ENCODE measurements at places on chromosomes 5 and 9.

GRCh38 chr5:119435436-119436132 lies 16.7 kb upstream of the HSD17B4 start:
- peak; percentile 91 for DNase-seq

- no peak for DNase-seq
Measured at GRCh38 chr9:6134661-6135180, 80.9 kb upstream of the IL33 start.

DNA sequence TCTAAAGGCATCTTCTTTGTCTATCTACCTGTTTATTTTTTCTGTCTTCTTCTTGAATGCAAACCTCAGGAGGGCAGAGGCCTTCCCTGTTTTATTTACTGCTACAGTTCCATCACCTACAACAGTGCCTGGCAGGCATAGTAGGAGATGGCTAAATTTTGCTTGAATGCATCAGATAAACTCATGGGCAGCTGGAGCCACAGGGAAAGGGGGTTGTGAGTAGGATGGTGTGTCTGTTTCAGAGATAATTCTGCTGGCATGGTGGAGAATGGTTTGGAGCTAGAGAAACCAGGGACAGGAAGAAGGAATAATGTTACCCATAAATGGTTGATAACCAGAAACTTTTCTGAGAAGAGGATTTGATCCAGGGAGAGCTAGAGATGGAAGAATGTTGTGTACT lies 189.8 kb upstream of the BRINP1 start:
- DNase-seq: no peak

GRCh38 chr5:44536650-44537260 lies 147.5 kb upstream of the FGF10 start:
- DNase-seq: peak; percentile 39

DNA sequence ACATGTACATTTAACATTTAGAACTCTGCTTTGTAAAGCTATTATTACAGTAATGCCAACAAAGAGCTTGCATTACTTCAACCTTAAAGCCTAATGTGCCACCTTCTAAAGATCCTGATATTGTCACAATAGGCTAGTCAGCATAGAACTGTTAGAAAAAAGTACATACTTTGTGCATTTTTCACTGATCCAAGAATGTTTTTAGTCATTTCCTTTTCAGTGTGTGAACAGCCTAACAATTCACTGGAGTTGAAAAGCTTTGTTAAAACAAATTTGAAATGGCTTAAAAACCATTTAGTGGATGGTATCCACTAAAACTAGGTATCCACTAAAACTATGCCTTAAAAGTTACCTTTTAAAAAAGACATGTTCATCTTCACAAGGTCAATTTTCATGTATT lies 4.5 kb downstream of the RPS6 start:
- no peak for DNase-seq

DNA sequence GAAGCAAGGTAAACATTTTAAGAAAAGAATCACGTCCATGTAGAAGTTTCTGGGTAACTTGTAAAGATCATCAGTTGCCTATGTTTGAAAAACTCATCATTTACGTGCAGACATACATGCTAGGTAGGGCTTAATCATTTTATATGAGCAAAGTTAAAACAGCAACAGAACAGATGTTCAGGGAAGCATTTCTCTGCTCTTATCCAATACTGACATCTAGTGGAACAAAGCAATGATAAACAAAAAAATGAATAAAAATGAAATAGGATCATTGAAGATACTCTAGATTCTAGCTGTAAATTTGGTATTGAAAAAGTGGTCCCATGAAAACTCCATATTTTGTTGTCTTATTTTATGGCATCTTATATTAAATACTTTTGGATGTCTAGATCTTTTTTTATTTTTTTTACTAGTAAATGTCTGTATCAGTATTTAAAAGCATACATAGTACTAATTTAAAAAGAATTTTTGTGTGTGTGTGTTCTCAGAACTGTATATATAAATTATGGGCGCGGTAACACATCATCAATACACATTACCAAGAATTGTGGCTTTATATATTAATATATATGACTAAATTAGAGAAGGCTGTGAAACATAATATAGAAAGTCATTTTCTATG lies 1050.2 kb downstream of the CDH12 start:
- peak; percentile 62 for DNase-seq

- DNase-seq: peak; percentile 29
Measured at GRCh38 chr5:168409591-168410458, 76.4 kb upstream of the RARS1 start.

DNA sequence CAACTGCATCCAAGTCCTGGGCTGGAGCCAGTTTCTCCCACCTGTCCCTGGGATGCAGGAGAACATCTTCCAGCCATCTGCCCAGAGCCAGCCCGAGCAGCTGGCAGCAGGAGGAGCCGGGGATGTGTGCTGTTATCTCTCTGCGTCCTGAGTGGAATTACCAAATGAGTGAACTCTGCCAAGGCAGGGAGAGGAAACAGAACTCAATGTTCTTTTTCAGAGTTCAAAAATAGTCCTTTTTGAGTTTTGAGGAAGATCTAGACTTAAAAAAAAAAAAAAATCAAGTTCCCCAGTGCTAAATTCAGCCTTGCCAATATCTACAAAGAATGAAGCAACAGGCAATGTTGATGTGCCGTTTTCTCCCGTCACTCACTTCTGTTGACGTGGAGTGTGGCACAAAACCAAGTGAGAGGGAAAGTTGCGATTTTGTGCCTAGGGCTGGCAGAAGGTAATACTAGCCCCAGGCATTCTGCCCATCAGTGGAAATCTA lies 56.2 kb downstream of the TMOD1 start:
- peak; percentile 39 for DNase-seq

DNA sequence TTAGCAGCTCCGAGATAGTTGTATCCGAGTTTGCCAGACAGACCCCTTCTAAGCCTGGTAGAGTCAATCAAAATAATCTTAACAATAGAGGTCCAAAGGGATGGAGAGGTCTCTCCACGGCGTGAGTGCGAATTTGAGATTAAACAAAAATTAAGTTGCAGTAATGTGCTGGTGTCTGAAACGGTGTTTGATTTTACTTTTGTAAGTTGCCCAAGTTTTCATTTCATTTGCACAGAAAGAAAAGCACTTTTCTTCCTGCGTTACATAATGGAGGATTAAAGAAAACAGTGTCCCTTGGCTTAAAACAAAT lies 1.2 kb downstream of the IRX1 start:
- DNase-seq: no peak

- DNase-seq: no peak
Measured at GRCh38 chr9:126367139-126367538, 40.5 kb downstream of the MVB12B start.

Measured in hematopoietic multipotent progenitor cell treated with erythropoietin and hydrocortisone succinate and interleukin-3 and kit ligand, for 4 days (in vitro differentiated cells).